ENCODE measurements at places on chromosomes 2 and 18.
A peak's percentile ranks its signal among the peaks of the same experiment; 100 is the strongest.

DNA sequence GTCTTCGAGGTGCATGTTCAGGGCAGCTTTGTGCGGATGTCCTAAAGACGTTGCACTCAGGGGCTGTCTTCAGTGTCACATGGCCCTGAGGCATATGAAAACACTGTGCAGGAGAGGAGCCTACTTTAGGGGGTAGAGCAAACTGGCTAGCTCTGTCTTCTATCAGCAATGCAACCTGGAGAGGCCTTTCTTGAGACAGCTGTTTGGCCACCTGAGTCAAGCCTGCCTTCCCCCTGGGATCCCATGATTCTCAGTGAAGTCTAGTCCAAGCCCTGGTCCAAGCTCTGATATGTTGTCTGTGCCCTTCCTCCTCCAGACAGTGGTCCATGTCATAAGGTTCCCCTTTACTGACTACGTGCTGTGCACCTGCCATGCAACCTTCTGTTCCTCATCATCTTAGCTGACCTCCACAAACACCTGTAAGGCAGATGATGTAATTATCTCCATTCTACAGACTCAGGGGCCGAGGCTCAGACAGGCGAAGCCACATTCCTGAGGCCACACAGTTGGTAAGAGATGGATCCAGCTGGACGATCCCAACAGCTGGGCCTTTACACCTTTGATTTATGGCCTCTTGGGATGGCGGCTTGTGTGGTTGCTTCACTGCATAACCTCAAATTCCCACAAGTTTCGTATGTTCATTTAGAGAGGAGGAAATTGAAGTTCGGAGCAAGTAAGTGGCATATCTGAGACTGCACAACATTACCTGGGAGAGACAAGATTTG lies 109.9 kb downstream of the COPS8 start:
- DNase-seq: no peak

DNA sequence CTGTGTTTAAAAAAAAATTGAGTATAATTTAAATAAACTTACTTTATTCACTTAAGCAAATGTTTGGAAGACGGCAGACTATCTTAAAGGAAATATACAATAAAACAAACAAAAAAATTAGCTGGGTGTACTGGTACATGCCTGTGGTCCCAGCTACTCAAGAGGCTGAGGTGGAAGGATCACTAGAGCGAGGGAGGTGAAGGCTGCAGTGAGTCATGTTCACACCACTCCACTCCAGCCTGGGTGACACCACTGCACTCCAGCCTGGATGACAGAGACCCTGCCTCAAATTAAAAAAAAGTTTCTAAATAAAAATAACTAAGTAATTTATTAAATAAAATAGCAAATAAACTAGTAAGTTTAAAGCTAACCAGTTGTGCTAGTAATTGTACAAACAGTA lies 7.5 kb downstream of the PUM2 start:
- DNase-seq: no peak

- DNase-seq: no peak
Measured at GRCh38 chr2:237876061-237876526, 16.7 kb downstream of the RAMP1 start.

GRCh38 chr2:106306387-106306786 lies 112.3 kb upstream of the UXS1 start:
- DNase-seq: no peak

- no peak for DNase-seq
Measured at GRCh38 chr2:128526455-128526976, 207.8 kb upstream of the HS6ST1 start.

- peak; percentile 35 for DNase-seq
Measured at GRCh38 chr2:100260712-100261620, 61.3 kb downstream of the LONRF2 start.

DNA sequence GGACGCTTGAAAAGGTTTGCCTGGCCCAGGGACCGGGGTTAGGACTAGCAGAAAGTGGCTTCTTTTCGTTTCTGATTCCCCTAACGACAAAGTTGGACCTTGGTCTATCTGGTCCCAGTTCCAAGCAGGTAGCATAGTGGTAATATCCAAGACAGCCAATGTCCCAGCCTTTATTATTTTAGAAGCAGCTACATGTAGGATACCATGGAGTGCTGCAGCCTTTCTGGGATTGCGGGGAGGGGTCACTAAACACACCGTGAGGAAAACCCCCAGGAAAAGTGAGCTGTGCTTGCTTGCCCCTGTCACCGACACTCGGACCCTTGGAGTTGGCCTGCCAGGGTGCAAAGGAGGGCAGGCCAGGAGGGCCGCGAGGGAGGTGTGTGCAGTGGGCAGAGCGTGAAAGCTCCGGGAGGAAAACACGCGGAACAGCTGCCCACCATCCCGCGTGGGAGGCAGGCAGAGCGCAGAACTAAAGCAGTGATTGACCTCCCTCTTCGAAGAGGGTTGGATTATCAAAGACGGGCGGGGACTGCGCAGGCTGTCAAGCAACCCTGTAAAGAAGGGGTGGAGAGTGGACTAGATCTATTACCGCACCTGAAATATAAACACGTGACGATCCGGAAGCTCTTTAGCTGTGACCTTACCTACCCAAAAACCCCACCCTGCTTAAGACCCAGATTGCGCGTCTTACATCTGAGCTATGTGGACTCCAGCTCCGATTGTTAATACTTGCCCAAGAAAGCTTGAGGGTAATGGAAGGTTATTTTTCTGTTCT lies 624 bp upstream of the MAP4K3 start:
- DNase-seq: peak; percentile 8

- DNase-seq: peak; percentile 4
Measured at GRCh38 chr2:204794624-204795023, 249.3 kb downstream of the PARD3B start.

- peak; percentile 45 for DNase-seq
Measured at GRCh38 chr2:190723397-190724090, 74.7 kb downstream of the NAB1 start.

DNA sequence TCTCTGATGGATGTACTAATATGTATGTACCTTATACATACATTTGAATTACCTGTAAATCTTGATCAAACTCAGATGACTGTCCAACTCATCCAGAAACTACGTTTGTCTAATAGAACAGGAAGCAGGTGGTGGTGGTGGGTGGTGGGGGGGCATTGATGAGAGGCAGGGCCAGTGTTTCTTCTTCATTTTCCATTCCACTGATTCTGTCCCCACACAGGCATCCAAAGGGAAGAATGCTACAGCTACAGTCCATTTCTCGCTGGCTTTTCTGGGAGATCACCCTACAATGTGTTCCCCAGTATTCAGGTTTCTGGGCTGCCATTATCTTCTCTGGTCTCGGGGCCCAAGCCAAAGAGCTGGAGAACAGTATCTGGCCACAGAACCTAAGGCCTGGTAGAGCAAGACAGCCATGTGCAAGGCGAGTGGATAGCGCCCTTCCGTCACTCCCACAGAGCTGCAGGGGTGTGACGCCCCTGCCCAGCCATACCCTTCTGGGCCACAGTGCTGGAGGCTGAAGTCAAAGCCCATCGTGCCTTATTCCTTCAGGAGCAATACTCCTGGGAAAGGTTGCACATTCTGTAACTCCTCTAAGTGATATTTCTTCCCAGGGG lies 54.5 kb downstream of the BCL11A start:
- no peak for DNase-seq

- DNase-seq: no peak
Measured at GRCh38 chr2:182634386-182634785, 81.7 kb upstream of the DNAJC10 start.

DNA sequence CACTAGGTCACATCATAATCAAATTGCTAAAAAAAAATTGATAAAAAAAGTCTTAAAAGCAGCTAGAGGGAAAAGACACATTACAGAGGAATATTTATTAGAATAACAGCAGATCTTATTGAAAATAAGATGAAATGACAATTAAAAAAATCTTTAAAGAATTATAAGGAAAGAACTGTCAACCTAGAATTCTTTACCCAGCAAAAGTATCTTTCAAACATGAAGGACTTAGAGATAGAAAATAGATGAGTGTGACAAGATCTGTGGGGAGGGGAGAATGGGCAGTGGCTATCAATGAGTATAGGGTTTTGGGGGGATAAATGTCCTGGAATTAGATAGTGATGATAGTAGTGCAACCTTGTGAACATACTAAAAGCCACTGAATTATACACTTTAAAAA lies 26.5 kb upstream of the RNF103 start:
- no peak for DNase-seq

GRCh38 chr2:25220313-25220712 lies 51.9 kb upstream of the POMC start:
- DNase-seq: no peak

- DNase-seq: no peak
Measured at GRCh38 chr18:74921057-74921820, 287.7 kb downstream of the PTGR3 start.

DNA sequence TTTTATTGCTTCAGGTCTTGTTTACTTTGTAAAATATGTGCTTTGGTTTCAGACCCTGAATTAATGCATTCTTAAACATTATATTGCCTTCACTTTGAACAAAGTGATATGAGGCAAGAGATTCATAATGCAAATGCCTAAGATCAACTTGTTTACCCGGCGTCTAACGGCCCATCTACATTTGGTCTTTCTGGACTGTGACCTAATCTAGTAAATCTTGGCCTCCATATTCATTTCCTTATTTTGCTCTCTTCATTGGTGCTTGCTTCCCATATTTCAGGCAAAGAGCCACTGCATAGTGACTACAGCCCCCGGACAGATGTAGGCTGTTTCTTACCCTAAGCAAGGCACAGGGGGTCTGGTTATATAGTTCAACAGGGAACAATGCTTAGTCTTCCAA lies 53.0 kb upstream of the SLC39A10 start:
- DNase-seq: no peak

GRCh38 chr2:101300836-101301235 lies 7.7 kb downstream of the RNF149 start:
- DNase-seq: no peak

DNA sequence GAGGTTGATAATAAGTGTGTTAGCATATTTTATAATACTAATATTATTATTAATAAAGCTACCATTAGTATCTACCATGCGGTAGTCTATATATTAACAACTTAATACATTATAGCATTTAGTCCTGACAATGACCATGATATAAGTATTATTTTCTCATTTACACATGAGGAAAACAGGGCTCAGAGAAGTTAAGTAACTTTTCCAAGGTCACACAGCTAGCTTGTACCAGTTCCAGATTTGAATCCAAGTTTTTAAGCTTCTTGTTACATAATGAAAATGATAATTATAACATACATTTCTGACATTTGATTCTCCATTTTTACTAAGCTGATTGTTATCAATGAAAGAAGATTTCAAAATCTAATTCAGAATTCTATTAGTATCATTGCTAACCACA lies 310.6 kb downstream of the AGPS start:
- no peak for DNase-seq

DNA sequence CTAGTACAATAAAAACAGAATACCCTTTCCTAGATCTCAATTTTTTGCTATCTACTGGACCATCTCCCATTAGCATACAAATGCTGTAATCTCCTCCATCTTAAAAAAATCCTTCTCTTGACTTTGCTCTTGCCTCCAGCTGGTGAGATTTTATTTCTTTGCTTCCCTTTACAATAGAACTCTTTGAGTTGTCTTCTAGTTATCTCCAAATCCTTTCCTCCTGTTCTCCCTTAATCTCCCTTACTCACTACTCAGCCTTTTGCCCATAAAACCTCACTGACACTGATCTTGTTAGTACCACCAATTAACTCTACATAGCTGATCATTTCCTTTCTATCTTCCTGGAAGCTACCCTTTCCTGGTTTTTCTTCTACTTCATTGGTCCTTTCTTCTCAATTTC lies 63.5 kb upstream of the FRZB start:
- DNase-seq: no peak

DNA sequence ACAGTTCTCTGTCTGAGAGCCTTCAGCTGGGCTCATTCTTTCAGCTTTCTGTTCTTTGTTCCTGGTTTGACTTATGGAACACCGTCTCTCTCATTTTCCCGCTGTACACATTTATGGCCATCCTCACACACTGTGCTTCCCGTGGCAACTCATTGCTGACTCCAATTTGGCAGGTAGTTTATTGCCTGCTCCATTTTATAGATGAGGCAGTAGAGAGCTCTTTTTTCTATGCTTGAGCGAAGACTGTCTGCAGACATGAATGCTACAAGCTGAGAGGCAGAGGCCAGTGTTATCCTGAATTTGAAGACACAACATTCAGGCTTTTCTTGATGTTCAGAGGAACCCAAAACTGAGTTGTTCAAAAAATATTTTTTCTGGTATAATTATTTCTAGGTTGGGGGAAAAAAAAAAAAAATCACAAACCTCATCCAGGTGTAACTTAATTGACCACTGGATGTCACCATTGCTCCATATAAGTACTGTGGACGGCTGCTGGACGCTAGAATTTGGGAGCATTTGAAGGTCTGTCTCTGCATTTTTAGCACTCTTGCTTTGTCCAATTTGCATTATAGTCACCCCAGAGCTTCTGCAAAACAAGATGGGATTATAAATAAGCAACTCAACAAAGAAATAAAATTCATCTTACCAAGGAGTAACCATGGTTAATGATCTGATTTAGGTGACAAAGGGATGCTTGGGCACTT lies 83.5 kb downstream of the HRH4 start:
- DNase-seq: peak; percentile 50

GRCh38 chr2:69163109-69163508 lies 150.1 kb downstream of the ANTXR1 start:
- peak; percentile 98 for DNase-seq

DNA sequence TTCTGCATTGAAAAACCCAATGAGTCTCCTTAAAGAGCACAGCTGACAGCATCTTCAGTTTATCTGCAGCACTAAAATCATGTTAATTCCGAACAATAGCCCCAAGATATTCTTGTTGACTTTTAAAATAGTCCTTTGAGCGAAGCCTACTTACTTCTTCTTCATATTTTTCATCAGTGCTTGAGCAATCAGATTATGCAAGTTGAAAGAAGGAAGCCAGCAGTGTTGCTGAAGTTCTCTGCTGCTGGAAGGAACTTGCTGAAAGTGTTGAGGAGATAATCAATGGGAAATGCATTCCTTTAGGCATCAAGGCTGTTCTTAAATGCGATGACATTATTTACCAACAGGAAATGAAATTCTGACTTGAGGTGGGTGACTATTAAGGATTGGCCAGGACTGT lies 105.9 kb upstream of the SNTG2 start:
- no peak for DNase-seq

- DNase-seq: no peak
Measured at GRCh38 chr2:163934131-163934530, 198.3 kb upstream of the FIGN start.

- DNase-seq: no peak
Measured at GRCh38 chr2:130328710-130329109, 14.0 kb upstream of the IMP4 start.

GRCh38 chr2:40304340-40304739 lies 147.6 kb downstream of the SLC8A1 start:
- DNase-seq: no peak

- no peak for DNase-seq
Measured at GRCh38 chr18:77487951-77488740, 238.5 kb downstream of the GALR1 start.

GRCh38 chr18:75253784-75254183 lies 43.2 kb downstream of the TSHZ1 start:
- no peak for DNase-seq

- DNase-seq: no peak
Measured at GRCh38 chr2:126699716-126700581, 44.0 kb downstream of the GYPC start.
